CD4-positive, alpha-beta T cell treated with Interleukin-10 for 1 hour (primary cell): ENCODE measurements at places on chromosomes 1 and 21.

DNA sequence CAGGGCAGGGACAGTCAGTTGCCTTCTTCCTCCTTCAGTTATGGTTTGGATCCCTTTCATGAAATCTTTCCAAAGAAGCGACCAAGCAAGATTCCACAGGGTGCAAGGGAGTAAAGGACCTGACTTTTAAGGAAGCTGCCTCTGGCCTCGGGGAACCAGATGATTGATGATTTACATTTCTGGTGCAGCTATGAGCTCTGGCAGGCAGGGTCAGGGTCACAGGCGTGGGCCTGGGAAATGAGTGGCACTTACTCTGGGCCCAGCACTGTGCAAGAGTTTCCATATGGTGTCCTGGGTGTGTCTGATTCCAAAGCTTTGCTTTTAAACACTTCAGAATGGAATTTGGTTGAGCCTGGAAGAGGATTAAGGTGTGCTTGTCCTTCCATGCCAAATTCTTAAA is 7.2 kb upstream of the CRABP2 start:
- no peak for DNase-seq

DNA sequence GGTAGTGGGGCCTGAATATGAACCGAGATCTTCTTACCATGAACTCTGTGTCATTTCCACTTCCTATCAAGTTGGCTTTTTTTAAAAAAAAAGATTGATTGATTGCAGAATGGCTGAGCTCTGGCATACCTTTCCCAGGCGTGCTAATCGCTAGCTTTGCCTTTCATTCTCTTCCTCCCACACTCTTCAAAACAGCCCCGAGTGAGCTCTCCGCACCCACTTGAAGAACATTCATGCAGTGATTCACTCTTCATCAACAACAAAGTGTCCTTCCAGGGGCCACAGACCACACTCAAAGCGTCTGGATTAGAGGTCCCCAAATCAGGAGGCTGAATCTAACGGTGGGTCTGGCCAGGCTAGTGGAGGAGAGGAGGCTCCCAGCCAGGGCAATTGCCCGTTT is 96.3 kb upstream of the GALNT2 start:
- no peak for DNase-seq

DNA sequence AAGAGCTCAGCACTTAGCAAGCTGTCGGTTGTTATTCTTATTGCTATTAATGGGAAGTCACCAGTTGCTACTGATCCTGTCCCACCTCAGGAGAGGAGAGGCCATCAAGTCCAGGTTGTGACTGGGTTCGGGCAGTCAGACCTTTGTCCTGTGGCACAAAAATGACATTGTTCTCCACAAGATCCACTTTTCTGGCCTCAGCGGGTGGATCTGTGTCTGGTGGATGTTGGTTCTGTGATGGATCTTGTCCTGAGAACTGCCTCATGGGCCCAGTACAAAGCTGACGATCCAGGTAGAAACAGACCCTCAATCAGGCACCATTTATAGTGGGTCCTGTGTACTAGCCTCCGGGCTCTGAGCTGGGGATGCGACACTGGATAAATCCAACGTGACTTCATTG is 26.9 kb downstream of the TRIM67 start:
- no peak for DNase-seq

DNA sequence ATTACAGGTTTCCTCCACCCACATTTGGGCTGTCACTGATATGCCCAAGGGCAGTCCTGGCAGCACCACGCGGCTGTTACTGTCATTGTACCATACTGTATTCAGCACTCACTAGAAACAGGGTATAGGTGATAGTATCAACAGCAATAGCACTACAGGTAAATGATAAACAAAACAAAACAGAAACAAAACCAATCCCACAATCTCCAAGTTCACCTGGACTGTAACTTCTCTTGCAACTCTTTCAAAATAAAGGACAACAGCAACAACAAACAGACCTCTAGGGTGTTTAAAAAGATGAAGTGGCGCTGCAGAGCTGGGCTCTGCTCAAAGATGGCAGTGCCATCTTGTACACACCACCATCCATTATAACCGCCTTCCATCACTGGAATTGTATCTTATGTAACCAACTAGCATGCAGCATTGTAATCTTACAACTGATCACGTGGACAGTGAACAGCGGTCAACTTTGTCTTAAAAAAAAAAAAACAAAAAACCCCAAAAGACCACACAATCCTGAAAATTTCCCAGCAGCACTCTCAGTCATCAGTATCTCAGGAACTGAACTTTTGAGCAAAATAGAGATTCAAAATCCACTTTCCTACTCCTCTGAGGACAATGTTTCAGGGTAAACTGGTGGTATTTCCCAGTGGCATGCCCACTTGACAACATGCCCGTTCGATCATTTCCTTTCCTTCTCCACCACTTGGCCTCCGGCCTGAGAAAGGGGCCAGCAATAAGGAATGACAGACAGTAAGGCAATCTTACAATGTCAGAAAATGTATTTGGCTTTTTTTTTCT is 3.8 kb downstream of the IRF2BP2 start:
- DNase-seq: peak; percentile 72

DNA sequence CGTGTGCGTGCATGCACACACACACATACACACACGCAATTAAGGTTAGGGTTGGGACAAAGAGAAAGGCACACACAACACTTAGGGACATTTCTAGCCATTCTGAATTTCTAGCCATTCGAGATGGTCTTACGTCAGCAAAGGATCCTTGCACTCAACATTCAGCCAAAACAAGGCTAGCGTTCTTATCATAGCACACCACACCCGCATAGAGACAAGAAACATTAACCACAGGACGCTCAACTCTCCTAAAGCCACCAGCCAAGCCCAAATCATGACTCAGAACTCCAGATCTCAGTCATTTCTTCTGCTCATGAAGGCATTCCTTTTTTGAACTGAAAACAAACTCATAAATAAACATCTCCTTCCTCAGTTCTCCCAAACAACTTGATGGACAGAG is 106.8 kb downstream of the LMO4 start:
- DNase-seq: no peak

DNA sequence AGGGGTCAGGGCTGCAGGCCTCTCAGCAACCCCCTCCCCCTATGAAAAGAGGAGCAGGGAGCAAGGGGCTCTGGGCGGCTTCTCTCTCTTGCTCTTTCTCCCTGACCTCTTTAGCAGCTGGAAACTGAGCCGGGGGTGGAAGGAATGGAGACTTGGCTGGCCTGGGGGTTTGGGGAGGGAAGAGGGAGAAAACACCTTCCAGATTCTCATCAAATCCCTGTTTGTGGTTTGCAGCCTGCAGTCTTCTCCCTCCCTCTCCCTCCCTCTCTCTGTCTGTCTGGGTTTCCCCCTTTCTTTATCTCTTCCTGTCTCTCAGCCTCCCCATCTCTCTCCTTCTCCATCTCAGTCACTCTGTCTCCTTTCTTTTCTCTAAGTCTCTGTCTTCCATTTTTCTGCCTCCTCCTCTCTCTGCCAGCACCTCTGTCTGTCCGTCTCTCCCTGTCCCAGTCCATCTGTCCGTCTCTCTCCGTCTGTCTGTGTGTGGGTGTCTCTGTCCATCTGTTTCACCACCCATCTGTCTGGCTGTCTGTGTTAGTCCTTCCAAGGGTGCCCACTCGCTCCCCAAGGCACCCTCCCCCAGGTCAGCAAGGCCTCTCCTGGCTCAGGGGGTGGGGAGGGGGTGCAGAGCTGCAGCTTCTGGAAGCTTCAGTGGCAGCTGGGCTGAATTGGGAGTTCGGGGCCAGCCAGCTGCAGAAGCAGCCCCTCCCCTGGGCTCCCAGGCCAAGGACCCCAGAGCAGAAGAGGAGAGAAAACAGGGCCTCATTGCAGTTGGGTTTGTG is 6.2 kb downstream of the AHDC1 start:
- no peak for DNase-seq

- no peak for DNase-seq
Measured at GRCh38 chr1:18798946-18799345, 60.5 kb downstream of the TAS1R2 start.

DNA sequence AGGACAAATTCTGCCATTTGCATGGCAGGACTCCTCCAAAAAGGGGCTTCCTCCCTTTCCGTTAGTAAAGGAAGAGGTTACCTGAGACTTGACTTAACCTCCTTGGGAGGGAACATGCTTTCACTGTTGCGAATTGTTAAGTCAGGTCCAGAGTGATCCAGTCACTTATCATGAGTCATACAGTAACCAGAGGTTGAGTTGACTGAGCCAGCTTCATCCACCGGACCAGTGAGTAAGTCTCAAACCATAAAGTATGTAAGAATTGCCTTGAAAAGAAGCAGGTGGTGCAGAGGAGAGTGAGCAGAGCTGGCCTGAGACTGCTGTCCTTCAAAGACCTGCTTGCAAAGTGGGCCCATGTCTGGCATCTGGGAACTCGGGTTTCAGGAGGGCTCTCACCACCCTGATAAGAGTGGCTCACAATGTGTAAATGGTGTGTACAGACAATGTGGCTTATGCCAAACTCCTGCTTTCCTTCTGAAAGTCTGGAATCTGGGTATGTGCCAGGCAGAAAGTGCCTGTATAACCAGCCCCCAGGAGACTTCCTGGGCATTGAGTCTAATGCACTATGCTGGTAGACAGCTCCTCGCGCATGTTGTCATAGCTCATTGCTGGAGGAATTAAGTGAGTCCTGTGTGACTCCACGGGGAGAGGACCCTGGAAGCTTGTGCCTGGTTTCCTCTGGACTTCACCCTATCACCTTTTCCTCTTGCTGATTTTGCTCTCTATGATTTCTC is 84.3 kb upstream of the KLHDC7A start:
- DNase-seq: no peak

GRCh38 chr1:214979191-214979590 is 103.3 kb upstream of the KCNK2 start:
- DNase-seq: no peak

GRCh38 chr1:107172450-107173170 is 31.8 kb downstream of the NTNG1 start:
- DNase-seq: no peak

- no peak for DNase-seq
Measured at GRCh38 chr1:94884106-94884505, 42.8 kb downstream of the CNN3 start.

DNA sequence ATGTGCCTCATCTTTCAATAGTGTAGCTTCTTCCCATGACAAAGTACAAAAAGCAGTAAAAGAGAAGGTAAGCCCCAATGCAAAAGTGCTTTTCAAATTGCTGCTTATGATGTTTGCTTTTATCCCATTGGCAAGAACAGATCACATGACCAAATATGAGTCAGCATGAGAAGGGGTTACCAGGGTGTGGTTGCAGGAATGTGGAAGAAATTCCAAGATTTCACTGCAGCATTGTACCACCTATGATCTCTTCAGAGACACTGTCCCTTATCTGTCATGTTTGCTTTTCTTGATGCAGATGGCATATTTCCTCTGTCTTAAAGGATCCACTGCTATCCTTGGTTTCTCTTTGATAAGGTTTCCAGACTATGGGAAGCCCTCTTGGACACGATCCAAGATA is 1006.9 kb upstream of the PRMT6 start:
- DNase-seq: no peak

DNA sequence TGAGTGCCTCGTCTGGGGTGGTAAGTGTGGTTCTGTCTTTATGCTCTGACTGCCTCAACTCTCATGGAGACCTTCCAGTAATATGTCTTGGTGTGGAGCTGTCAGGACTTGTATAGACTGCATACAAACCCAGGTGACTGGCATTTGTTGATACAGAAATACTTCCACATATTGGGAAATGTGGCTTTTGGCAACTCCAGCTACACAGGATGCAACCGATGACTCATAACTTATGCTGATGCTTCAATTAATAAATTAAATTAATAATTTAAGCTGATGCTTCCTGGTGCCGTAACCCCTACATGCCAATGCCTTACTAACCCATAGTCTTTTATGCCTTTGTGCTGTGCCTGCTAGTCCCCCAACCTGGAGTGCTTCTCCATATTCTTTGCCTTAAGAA is 72.3 kb upstream of the ARTN start:
- no peak for DNase-seq
